ENCODE measurements at places on chromosomes 12 and 14.
A peak's percentile ranks its signal among the peaks of the same experiment; 100 is the strongest.

- no peak overlapping the region for H3K4me3 ChIP-seq
- H3K36me3 ChIP-seq = no peaks in the 10 kb centered on the region
- no peak overlapping the region for H3K27ac ChIP-seq
These were observed 121.2 kb upstream of the SLC38A2 start for GRCh38 chr12:46493834-46494181.

GRCh38 chr12:57460468-57460784, 841 bp downstream of the GLI1 start:
- DNase-seq = peak; percentile 37
- peak overlapping the region; percentile 95 for H3K4me3 ChIP-seq
- H3K27ac ChIP-seq = peak overlapping the region; percentile 80

GRCh38 chr12:43655586-43655985, 103.0 kb downstream of the PUS7L start:
- no peaks in the 10 kb centered on the region for H3K27me3 ChIP-seq
- no peak overlapping the region for H3K4me3 ChIP-seq
- no peaks in the 10 kb centered on the region for H3K36me3 ChIP-seq
- no peak for DNase-seq
- H3K27ac ChIP-seq = no peak overlapping the region

DNA sequence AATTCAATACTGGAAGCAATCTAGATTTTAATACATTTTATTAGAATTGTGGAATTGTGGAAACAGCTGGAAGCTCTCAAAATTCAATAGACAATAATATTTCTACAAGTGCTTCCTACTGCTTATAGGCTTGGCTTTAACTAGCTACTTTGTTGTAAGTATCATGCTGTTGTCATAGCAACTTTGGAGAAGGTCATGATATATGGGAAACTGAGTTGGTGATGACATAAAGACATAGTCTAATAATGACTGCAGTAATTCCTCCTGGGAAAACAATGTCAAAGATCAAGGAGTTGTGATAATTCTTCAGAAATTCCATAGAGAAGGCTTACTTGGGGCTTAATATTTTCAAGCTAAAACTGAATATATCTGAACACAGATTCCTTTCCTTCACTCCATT, 266.6 kb downstream of the KIF21A start:
- H3K4me3 ChIP-seq = no peak overlapping the region
- DNase-seq = no peak
- no peak overlapping the region for H3K27ac ChIP-seq
- no peaks in the 10 kb centered on the region for H3K36me3 ChIP-seq
- H3K27me3 ChIP-seq = no peaks in the 10 kb centered on the region

DNA sequence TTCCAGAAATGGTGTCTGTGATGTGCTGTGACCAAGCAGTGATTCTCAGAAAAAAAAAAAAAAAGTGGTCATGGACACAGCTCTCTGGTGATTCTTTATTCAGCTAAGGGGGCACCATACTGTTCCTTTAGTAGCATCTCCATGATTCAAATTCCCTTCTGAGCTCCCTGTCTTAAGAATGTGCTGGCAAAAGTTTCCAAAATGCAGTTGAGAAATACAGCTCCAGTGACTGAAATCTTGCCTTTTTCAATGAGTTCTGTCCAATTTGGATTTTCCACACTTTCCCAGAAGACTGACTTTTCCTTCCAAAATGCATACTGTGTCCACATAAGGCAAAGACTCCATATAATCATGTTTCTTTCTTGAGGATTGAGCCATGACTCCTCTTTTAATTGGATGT, 24.3 kb upstream of the CPM start:
- H3K4me1 ChIP-seq = peaks cover 9% of the 10 kb centered on the region
- no peaks in the 10 kb centered on the region for H3K27me3 ChIP-seq
- no peak overlapping the region for H3K27ac ChIP-seq
- no peak overlapping the region for H3K4me3 ChIP-seq
